ENCODE measurements at places on chromosomes 12 and 14.

GRCh38 chr12:2678426-2678825 lies 116.3 kb upstream of the FKBP4 start:
- no peak for DNase-seq

DNA sequence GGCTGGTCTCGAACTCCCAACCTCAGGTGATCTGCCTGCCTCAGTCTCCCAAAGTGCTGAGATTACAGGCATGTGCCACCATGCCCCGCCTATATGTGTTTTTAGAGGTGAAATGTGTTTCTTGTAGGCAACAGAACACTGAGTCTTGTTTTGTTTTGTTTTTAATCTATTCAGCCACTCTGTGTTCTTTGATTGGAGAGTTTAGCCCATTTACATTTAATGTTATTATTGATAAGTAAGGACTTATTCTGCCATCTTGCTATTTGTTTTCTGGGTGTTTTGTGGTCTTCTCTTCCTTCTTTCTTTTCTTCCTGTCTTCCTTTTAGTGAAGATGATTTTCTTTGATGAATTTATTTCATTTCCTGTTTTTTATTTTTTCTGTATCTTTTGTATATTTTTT lies 29.6 kb downstream of the IFNG start:
- DNase-seq = no peak

DNA sequence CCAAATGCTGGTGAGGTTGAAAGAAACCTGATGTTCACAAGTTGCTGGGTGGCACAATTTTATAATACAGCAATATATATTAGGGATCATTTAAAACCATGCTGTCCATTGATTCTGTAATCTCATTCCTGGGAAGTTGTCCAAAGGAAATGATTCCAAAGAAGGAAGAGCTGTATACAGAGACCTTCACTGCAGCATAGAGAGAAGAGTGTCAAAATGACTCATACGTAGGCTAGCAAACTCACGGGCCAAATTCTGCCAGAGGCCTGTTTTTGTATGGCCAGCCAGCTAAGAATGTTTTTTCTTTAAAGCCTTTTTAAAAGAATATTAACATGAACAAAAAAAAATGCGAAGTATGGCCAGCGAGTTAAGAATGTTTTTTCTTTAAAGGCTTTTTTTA lies 69.2 kb upstream of the MED13L start:
- DNase-seq = no peak

GRCh38 chr14:84826294-84826693 lies 703.6 kb upstream of the FLRT2 start:
- DNase-seq = no peak

GRCh38 chr14:32821964-32822653 lies 116.6 kb upstream of the NPAS3 start:
- no peak for DNase-seq

- no peak for DNase-seq
Measured at GRCh38 chr12:55061024-55061423, 41.2 kb downstream of the NEUROD4 start.

- DNase-seq = no peak
Measured at GRCh38 chr12:101578417-101578816, 16.4 kb upstream of the MYBPC1 start.

GRCh38 chr12:120892265-120892664 lies 11.9 kb downstream of the SPPL3 start:
- DNase-seq = no peak
